H9 (cell line): ENCODE measurements at places on chromosomes 2 and 18. TPM values are rescaled to one million over a fixed set of nuclear protein-coding genes. Genes with fewer than 3 reads are reported as not detected.
A peak's percentile ranks its signal among the peaks of the same experiment; 100 is the strongest.

The ABCA12 gene
- 0.02 TPM in 1 of 2 replicates, not detected in the other for total RNA-seq

The IL37 gene
- total RNA-seq: 0.55 TPM in 1 of 2 replicates, not detected in the other

The TSGA10 gene
- 6.1 and 6.3 TPM in 2 replicates for total RNA-seq

The SP9 gene
- not detected in 2 replicates for total RNA-seq

The ZDBF2 gene
- 29.1 and 31.8 TPM in 2 replicates for total RNA-seq

The MYO7B gene
- total RNA-seq: not detected in 2 replicates

GRCh38 chr2:158668001-158668765 lies 126.9 kb upstream of the DAPL1 start:
- no peak for DNase-seq

DNA sequence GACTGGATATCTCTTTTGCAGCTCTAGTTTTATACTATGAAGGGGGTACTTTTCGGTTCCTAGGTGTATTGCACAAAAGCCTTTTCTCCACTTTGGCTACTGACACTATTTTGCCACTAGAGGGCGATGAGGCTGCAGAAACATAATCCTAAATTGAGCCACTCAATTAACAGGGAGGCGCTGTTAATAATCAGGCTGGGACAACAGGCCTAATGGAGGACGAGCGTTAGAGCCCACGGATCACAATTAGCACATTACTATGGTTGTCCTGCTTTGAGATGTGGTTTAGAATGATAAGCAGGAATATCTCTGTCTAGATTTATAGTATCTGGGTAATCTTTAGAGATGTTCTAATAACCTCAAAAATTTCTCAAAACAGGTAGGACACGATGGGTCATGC lies 62.2 kb upstream of the PMAIP1 start:
- DNase-seq: peak; percentile 70

DNA sequence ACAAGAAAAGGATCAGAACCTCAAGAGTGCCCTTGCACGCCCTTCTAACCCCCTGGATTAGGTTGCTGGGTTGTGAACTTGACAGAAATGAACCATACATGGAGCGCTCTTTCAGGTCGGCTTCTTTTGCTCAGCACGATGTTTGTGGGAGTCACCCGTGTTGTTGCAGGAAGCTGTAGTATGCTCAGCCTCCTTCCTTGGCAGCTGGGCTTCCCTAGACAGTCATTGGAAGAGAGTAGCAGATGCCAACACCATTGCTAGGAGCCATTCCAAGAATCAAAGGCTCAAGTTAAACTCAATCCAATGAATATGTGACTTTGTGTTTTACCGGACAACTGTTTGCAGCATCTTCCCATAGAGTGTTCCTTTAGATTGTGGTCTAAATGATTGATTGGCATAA lies 47.0 kb downstream of the RAB12 start:
- DNase-seq: no peak

DNA sequence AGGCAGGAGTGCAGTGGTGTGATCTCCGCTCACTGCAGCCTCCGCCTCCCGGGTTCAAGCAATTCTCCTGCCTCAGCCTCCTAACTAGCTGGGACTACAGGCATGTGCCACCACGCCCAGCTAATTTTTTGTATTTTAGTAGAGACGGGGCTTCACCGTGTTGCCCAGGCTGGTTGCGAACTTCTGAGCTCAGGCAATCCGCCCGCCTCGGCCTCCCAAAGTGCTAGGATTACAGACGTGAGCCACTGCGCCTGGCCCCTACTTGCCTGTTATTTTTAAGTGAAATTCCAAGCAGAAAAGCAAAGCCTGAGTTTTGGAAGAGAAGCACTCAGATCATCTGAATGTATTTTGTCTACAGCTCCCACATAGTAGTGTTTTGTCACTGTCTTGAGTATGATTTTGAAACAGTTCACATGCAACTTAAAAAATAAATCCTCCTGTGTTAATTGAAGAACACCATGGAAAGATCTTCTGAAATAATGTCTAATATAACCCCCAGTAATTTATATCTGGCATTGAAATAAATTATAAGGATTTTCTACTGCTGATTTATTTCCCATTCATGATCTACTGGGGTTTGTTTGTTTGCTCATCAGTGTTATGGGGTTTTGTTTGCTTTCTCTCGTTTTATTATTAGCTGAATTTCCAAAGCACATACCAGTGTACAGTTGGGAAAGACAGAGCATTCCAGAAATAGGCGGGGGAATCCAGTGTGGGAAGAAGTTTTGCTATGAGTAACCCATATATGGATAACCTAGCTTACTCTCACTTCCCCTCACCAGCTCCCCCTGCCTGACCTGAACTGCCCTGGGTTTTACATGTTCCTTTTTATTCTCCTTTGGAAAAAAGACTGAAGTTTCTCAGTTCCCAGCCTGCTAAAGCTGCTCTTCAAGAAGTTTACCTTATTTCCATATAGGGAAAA lies 80.1 kb upstream of the MAP3K20 start:
- no peak for DNase-seq

GRCh38 chr2:68234405-68234804 lies 17.9 kb downstream of the PPP3R1 start:
- DNase-seq: no peak

DNA sequence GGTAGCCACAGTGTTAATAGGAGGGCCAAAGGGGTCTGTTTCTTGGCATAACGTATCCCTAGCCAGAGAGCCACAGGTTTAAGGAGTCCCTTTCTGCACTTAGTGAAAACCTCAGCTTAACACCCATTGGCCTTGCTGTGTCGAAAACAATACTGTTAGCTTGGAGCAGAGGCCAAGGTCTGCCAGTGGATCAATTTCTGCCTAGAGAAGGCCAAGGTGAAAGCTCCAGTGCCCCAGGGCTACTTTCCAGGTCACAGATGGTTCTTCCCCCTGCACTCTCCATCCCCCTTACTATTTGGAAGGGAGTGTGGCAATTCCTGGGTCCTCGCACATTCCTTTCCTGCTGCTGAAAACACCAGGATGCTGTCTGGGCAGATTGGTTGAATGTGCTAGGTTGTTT lies 74.8 kb upstream of the TNP1 start:
- DNase-seq: no peak

- DNase-seq: peak; percentile 9
Observed at GRCh38 chr2:239913636-239914417, 111.3 kb downstream of the NDUFA10 start.

- DNase-seq: no peak
Observed at GRCh38 chr2:101157272-101157671, 6.1 kb upstream of the TBC1D8 start.

- DNase-seq: no peak
Observed at GRCh38 chr2:228866781-228867180, 404.3 kb downstream of the PID1 start.

GRCh38 chr2:120927265-120927628 lies 191.6 kb downstream of the GLI2 start:
- no peak for DNase-seq

DNA sequence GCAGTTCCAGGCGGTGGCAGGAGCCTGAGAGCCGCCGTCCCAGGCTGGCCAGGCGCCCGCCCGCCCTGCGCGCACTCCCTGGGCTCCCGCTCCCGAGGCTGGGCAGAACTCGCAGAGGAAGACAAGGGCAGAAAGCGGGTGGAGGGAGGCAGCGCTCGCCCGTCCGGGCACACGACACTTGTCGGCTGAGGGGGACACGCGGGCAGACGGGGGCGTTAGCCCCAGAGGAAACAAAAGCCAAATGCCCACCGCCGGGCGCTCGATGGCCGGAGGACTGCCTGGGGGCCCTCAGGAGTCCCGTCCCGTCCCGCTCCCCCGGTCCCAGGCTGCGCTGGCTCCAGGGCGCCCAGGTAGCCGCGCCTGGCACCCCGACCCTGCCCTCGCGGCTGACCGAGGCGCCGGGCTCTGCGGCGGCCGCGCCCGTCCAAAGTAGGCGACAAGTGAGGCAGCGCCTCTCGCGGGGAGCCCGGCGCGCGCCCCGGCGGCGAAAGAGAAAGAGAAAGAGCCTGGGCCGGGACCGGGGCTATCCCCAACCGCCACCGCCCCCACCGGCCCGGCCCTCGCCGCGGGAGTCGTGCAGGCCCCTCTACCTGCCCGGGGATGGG lies 491 bp downstream of the L3MBTL4 start:
- peak; percentile 42 for DNase-seq
